ENCODE measurements at places on chromosomes 11 and 22.

DNA sequence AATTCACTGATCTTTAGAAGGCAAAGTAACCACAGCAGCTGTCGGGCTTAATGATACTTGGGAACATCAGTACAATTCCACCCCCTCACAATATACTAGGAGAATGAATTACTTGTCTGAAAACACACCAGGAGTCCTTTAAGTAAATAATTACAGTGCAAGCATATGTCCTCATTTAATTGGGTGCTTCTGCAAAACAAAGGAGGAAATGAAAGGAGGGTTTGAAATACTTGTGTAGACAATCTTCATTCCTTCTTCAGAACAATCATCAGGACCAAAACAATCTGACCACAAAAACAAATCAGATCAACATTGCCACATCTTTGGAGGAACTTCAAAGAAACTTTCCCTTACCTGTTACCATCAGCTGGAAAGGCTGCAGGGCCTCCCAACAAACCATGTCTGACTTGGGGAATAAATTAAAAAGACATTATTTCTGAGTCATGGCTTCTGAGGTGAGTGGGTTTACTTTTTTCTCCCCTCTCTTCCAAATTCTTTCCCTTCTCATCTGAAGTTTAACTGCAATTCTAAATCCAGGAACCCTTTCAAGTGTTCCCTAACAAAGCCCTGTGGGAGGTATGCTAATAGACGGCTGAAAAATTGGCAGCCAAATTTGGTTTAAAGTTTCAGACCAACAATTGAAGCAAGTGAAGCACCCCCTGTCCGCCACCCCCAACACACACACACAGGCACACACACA, 12.5 kb upstream of the CCDC117 start:
- DNase-seq = no peak

DNA sequence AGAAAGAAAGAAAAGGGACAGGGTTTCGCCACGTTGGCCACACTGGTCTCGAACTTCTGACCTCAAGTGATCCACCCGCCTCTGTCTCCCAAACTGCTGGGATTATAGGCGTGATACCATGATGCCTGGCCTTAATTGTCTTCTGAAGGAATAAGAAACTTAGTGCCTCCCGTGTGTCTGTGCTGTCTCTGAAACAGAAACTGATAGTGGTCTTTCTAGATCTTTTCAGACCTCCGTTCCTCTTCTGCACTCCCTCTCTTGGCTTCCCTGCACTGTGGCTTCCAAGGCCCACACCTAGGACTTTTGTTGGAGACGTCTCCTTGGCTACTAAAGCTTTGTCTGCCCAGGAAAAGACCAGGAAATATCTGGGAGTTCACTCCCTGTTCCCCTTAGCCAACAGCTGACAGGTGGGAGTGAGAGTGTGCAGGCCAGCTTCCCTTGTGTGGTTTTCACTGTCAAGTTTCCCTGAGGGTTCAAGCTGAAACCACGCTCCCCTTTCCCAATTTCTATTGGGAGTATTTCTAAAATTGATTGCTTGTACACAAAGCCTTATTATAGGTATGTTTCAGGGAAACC, 10.1 kb upstream of the HTR3B start:
- no peak for DNase-seq

- DNase-seq = no peak
Measured at GRCh38 chr11:106601684-106602297, 416.5 kb downstream of the GUCY1A2 start.

- DNase-seq = no peak
Measured at GRCh38 chr11:74533421-74533820, 39.9 kb upstream of the LIPT2 start.

GRCh38 chr11:35938231-35938630, 5.6 kb upstream of the LDLRAD3 start:
- no peak for DNase-seq
